ENCODE measurements at places on chromosomes 2 and 18. TPM values are rescaled to one million over a fixed set of nuclear protein-coding genes. Genes with fewer than 3 reads are reported as not detected.

GRCh38 chr2:118055512-118056164 lies 32.6 kb upstream of the INSIG2 start:
- no peak for DNase-seq

- DNase-seq = no peak
Observed at GRCh38 chr2:214679736-214680135, 129.7 kb downstream of the BARD1 start.

Gene CHRND
- total RNA-seq = not detected

DNA sequence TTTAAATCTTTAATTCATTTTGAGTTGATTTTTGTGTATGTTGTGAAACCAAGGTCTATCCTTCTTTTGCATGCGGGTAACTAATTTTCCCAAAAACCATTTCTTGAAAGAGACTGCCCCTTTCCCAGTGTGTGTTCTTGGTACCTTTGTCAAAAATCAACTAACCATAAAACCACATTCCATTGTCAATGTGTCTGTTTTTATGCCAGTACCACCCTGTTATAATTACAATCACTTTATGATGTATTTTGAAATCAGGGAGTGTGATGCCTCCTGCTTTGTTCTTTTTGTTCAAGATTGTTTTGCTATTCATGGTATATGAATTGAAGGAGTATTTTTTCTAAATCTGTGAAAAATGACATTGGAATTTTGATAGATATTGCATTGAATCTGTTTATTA lies 689.6 kb downstream of the TSN start:
- no peak for DNase-seq

DNA sequence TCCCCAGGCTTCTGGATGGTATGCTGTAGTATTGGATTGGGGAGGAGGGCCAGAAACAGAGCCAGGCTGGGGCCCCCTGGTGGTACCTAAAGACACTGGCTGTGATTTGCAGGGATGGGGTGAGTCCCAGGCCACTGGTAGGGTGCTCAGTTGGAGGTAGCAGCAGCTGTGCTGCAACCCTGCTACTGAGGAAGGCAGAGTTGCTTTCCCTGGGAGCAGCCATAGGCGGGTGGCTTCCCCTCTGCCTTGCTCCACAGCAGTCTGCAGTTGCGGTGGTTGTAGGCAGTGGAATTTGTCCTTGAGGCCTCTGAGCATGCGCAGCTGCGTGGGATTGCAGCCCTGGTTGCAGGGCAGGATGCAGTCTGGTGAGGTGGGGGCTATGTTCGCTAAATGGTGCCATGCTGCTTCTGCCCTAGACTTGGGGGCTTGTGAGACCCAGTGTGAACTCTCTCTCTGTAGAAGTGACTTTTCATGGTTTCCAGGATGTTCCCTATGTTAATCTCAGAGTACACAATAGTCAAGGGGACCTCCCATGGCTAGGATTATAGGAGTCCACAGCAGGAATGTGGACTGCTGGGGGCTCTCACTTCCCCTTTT lies 443.5 kb downstream of the XIRP2 start:
- no peak for DNase-seq

Gene CNTNAP5
- not detected for total RNA-seq

DNA sequence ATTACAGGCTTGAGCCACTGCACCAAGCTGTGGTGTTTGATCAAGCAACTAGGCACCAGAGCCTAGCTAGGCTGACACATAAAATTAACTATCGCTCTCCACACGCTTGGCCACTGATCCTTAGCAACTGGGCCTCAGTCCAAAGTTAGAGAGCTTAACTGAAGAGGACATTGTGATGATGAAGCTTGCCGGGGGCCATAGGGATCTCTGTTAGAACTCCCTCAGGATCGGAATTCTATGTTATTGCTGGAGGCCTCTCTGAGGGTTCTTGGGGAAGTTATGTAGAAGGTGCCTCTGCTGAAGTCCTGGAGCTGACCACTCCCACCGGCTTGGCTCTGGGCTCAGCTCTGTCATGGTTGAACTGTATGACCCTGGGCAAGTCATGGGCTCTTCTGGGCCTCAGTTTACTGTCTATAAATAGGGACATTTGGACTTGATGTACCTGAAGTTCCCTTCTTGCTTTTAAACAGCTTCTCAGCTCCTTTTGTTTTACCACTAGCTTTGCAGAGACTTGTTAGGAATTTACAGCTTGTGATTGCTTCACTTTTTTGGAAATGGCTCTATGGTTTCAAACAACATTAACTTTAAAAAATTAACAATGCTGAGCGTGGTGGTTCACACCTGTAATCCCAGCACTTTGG lies 44.1 kb downstream of the GATA6 start:
- no peak for DNase-seq

- no peak for DNase-seq
Observed at GRCh38 chr2:167480986-167481309, 592.7 kb downstream of the XIRP2 start.

DNA sequence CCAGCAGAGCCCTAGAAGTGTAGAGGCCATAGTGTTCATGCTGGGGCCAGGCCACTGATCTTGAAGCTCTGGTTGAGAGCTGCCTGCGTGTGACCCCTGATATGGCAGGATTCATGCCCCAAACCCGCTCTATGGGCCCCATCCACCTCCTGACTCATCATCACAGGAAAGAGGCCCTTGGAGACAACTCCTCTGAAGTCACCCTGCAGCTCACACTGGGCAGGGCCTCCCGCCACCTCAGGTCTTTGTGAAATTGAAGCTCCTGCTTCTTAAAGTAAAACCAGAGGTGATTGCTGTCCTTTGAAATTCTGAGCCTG lies 12.0 kb upstream of the TUBB6 start:
- DNase-seq = no peak

GRCh38 chr18:43574974-43575373 lies 297.7 kb upstream of the SYT4 start:
- DNase-seq = no peak

GRCh38 chr2:25310965-25311864 lies 30.5 kb downstream of the DNMT3A start:
- DNase-seq = no peak

Gene SPATA3
- total RNA-seq = not detected

DNA sequence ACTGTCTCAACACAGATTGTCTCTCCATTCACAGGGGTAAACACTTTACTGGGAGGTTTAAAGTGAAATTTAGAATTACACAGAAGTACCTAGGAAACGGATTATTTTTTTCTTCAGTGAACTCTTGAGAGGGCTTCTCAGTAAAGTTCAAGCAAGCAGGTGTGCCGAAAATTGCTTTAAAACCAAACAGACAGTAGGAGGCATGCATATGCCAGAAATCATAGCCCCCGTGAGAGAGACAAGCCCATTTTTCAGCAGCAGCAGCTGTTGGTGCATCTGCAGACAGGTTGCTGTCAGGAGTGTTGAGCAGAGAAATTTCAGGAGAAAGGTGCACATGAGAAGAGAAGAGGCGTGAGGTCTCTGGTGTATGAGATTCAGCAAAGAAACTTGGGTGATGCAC lies 2115.5 kb upstream of the CELF4 start:
- no peak for DNase-seq

GRCh38 chr2:174247474-174248186 lies 702 bp downstream of the OLA1 start:
- DNase-seq = no peak

DNA sequence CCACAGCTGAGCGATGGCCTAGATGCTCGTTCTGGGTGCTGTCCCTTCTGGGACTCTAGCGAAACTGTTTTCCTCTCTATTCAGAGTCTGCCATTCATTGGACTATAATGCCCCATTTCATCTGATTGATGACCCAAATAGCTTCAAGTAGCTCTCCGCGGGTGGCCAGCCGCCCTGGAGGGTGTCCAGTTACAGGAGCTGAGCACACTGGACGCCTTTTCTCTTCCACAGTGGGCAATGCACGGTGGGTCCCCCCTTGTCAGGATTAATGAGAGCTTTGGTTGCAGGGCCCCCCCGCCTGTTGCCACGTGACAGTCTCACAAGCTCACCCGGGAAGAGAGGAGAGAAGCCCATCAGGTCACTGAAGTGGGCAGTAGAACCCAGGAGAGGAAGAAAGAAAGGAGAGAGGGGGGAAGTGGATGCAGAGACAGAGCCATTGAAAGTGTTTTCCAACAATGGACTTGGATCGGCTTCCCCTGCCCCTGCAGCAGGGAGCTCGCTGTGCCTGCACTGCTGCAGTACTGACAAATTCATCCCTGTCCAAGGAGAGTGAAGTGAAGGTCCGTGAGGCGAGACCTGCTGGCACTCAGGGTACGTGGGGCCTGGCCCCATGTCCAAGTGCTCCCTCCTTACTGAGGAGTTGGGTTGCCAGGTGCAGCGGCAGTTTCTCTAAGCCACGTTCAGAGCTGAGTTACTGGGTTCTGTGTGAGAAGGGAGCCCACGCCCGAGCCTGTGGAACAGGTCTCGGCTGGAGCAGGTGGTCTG lies 44.8 kb downstream of the DIPK1C start:
- no peak for DNase-seq

GRCh38 chr2:37614061-37614738 lies 57.2 kb downstream of the CDC42EP3 start:
- DNase-seq = no peak

GRCh38 chr18:46161703-46162396 lies 57.7 kb downstream of the HAUS1 start:
- DNase-seq = no peak

- no peak for DNase-seq
Observed at GRCh38 chr2:105100046-105100840, 62.4 kb downstream of the MRPS9 start.

DNA sequence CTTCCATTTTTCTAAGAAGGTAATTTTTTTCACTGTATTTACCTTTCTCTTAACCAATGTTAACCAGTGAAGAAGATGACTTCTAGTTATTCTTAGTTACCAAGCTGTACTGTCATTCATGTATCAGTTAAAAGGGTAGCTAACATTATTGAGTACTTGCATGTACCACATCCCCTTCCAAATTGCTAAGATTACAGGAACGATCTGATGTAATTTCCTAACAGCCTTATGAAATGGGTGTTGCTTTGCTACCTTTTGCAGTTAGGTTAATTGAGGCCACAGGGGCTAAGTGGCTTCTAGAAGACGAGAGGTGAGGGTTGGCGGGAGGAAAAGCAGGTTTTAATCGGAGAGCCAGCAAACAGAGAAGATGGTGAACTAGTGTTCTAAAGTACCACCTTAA lies 1.8 kb upstream of the SULT6B1 start:
- no peak for DNase-seq

GRCh38 chr2:10238396-10238795 lies 64.3 kb upstream of the HPCAL1 start:
- no peak for DNase-seq

DNA sequence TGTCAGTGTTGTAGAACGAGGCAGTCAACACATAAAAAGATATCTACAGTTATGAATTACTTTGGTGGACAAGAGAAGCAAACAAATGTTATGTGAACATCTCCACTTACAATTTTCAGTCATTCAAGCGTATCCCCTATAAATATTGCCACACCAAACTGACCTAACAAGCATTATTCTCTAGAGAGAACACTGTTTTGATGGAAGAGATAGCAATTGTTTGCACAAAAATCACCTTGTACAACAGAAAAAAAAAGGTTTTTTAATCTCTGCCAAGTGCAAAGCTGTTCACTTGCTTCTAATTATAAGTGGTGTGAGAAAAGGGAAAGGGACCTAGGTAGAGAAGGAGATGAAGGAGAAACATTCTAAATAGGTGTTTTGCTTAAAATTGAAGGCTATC lies 33.8 kb downstream of the PID1 start:
- DNase-seq = no peak

Gene AGXT
- not detected for total RNA-seq

Gene SNORC
- total RNA-seq = 1.2 TPM

Gene NEURL3
- total RNA-seq = 1.2 TPM

GRCh38 chr2:137947728-137948336 lies 16.4 kb upstream of the HNMT start:
- DNase-seq = peak; percentile 67

- DNase-seq = no peak
Observed at GRCh38 chr2:28588292-28588670, 92.4 kb downstream of the PLB1 start.

DNA sequence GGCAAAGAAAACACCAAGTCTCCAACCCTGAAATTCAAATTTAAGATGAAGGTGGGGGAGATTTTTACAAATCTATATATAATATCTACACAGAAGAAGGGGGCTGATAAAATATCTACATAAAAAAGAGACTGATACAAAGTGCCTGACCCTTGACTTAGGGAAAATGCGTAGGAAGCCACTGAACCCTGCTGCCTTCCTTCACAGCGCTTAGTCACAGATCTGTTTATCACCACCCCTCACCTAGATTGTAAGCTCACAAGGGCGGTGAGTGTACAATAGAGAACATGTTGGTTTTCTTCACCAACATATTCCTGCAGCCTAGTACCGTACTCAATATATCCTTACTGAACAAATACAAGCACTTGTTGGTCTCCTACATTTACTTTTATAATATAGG lies 54.3 kb downstream of the NOL10 start:
- no peak for DNase-seq

Gene CRYBA2
- not detected for total RNA-seq

DNA sequence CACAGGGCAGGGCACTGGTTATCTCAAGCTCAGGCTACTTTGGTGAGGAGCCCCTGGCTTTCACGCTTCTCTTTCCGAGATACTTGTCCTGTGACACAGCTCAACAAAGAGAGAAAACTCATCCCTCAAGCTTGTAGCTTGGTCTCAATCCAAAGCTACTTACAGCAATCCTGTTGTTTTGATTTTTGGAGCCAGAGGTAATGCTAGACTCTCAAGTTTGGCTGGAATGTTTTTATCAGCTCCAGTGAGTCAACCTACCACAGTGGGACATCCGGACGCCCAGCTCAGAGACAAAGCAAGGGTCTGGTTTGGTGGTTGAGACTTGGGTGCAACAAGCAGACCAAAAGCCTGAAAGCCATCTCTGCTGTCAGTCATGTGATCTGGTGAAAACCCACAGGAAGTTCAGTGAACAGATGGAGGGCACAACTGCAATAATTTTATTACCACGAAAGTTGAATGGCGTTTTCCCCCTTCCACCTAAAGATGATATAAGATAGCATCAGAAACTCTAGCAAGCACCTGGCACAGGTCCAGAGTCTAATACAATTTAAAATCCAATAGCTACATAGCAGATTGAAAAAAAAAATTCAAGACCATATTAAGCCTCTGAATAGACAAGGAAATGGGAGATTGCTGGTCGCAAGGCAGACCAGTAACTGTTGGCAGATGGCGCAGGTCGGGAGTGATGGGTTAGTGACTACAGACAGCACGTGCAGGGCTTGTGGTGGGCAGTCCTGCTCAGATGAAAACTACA lies 102.3 kb upstream of the SMAD7 start:
- DNase-seq = peak; percentile 66

- no peak for DNase-seq
Observed at GRCh38 chr2:65275141-65275915, 47.7 kb downstream of the ACTR2 start.

- DNase-seq = no peak
Observed at GRCh38 chr18:74148543-74149070, 284 bp downstream of the TIMM21 start.

Gene SERPINB3
- total RNA-seq = not detected

DNA sequence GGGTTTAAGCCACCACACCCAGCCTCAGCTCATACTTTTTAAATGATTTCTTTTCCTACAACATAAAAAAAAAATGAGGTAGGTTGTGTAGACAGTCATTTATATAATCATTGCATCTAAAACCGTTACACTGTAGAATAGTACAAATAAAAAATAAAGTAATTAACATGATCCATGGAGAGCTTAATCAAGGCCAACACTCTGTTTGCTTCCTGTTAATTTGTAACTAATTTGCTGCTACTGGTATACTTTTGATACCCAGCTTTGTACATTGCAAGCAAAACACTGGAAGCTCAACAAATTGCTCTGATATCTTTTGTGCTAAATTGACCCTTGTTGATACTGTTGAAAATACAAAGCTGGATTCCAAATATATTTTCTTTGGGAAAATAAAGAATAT lies 20.2 kb upstream of the KCTD1 start:
- no peak for DNase-seq

- no peak for DNase-seq
Observed at GRCh38 chr18:7571626-7572025, 4.5 kb downstream of the PTPRM start.

Measured in activated CD4-positive, alpha-beta T cell treated with anti-CD3 and anti-CD28 coated beads, Interleukin-2, amount 10 ng/mL, durations not matched to agents 24 days and 14 days (primary cell).